ENCODE measurements at places on chromosomes 2 and 18.

GRCh38 chr18:45528712-45529336 is 86.5 kb upstream of the SLC14A2 start:
- DNase-seq: no peak

DNA sequence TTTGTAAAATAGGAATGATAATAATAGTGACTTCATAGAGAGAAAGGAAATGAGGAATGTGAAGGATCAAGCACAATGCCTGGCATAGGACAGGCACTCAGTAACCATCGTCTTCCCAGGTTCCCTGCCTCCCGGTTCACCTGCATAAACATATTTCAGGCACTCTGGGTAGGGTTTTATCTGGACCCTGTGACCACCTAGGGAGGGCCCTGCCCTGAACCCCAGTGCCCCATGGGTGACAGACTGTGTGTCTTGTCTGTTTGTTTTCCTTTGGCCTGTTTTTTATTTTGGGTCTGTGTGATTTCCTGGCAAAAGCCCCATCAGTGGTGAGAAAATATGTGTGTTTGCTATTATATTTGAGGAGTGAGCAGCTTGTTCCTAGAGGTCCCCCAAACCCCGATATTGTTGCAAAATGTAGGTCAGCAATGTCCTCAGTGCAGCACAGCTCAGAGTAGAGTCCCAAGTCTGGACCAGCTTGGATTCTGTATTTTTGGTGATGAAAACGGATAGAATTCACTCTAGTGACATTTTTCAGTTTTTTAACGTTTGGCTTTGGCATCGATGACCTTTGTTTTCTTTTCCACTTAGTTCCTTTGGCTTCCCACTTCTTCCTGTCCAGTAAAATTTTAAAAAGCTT is 9.6 kb upstream of the NT5C1B start:
- DNase-seq: no peak

GRCh38 chr2:22694856-22695255 is 690.1 kb upstream of the KLHL29 start:
- no peak for DNase-seq

DNA sequence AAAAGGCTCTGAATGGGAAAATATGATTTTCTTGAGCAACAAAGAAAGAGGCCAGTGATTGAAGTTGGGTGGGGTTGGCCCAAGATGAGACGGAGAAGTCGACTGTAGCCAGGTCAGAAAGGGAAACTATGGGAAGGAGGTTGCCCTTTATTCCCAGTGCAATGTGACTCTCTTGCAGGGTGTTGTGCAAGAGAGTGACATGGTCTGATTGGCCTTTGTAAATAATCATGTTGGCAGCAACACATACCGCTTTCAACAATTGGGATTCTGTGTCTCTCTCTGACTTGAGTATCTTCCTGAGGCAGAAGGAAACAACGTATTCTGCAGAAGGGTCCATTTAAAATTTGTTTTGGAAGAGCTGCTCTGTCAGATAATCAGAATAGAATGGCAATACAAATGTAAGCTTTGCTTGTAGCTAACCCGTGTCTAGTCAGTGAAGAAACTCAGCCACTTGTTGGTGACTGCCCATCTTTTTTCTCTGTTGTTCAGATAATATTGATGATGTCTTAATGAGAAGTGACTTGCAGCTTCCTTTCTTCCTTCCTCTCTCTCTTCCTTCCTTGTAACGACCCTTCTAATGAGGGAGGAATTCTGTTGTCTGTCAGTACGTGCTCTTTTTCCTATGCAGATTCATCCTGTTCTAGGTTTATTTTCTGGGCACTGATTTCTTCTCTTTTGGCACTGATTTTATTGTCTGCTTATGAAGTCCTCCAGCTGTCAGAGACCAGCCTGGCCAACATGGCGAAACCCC is 311.0 kb upstream of the FAM98A start:
- DNase-seq: no peak

Data from effector memory CD8-positive, alpha-beta T cell (primary cell).